ENCODE measurements at places on chromosomes 2 and 18.

GRCh38 chr2:46134531-46135227 lies 162.5 kb upstream of the EPAS1 start:
- no peak for DNase-seq

GRCh38 chr2:196966061-196966460 lies 39.6 kb upstream of the PGAP1 start:
- no peak for DNase-seq

- DNase-seq, result no peak
Observed at GRCh38 chr2:60230037-60230436, 323.4 kb downstream of the BCL11A start.

DNA sequence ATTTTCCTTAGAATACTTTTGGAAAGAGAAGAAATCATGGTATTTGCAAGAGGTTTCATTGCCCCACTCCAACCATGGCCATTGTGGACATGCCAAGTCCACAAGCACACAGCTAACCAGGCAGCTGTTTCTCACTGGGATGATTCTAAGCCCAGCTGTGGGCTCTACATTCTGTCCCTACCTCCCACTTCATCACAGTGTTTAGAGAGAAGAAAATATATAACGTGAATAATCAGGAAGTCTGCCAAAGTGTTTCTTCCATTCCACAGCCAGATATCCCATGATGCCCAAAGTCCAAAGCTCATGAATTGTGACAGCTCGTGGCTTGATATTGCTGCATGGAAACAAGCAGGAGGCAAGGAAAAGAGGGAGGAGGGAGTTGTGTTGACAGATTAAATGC lies 433.7 kb upstream of the GYPC start:
- DNase-seq, result no peak

All from activated naive CD4-positive, alpha-beta T cell (primary cell).